NCI-H2081 (cell line): ENCODE measurements at places on chromosomes 6 and 20.

DNA sequence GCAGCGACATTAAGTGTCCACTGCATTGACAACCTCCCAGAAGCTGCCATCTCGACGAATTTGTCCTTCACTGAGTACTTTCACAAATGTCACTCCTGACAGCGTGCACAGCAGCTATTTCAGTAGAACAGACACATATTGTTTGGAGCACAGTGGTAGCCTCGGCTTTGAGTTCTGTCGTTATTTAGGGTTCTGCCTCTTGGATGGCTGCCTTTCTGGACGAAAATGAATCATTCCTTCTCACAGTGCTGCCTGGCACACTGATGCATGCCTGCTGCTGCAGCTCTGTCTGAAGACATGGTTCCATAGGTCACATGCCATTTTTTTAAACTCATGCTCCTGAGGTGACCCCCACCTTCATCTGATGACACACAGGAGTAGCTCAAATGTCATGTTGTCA lies 477.0 kb downstream of the C6orf118 start:
- DNase-seq, result no peak

DNA sequence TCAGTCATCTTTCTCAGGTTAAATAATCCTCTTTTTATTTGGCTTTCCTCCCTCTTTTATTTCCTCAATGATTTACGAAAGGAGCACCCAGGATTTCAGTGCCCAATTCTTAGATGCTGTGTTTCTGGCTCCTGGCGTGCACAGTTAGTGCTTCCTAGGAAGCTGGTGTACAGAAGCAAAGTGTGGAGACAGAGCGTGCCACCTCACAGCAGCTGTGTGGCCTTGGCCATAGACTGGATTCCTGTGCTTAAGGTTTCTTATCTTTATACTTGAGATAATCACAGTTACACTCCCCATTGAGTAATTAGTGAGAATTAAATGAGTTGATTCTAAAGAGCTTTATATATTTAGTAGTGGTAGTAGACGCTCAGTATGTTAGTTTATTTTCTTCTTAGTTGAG lies 39.7 kb upstream of the GJA1 start:
- no peak for DNase-seq

DNA sequence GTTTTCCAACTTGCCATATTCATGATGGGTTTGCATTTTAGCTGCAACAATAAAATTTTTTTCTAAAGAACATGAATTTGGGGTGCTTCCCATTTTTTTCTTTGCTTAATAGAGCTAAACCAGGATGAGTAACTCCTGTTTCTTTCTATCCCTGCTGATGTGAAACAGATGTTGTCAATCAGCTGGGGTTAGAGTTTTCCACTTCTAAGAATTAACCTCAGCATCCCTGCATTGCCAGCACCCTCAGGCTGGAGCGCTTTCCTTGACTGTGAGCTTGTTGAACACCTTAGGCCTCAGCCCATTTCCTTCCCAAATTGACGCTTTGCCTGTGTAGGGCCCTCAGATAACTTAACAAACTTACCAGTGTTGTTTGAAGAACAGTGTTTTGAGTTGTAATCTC lies 74.5 kb downstream of the PTPN1 start:
- DNase-seq, result no peak

DNA sequence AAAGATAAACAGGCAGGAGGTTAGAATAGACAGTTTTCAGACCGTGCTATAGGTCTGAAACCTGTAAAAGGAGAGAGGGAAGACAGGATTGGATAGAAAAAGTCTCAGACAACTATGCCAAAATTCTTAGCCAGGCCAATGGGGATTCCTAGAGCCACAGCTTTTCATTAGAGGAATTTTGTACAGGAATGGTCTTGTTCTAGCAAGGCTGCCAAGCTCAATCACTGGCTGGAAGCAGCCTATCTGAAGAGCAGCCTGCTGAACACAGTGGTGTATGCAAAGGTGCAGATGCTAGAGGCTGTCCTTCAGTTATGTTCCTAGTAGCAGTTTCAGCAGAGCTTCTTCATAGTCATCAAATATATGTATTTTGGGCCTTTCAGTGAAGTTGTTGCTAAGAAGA lies 313.1 kb downstream of the GRIK2 start:
- DNase-seq, result no peak

- DNase-seq, result no peak
These were observed 176.0 kb downstream of the SASH1 start for GRCh38 chr6:148518511-148519156.

- DNase-seq, result no peak
These were observed 4.0 kb downstream of the TP53TG5 start for GRCh38 chr20:45374101-45374467.

DNA sequence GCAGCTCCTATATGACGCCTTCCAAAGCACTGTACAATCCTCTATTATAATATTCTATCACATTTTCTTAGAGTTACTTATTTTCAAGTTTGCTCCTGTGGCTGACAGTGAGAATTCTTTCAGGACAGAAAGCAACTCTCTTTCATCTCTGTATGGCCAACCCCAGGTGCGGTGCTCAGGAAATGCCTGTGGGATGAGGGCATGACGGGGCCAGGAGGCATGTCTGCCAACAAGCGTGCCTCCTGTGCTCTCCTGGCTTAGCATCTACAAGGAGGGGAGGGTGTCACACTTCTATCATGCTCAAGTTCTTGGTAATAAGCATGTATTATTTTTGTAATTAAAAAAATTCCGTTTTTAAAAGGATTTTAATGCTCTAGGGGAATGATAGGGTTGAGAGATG lies 11.4 kb downstream of the MRPL14 start:
- DNase-seq, result no peak

- no peak for DNase-seq
These were observed 184.3 kb upstream of the OLIG3 start for GRCh38 chr6:137678451-137678850.
